ENCODE measurements at places on chromosomes 13 and 19.

DNA sequence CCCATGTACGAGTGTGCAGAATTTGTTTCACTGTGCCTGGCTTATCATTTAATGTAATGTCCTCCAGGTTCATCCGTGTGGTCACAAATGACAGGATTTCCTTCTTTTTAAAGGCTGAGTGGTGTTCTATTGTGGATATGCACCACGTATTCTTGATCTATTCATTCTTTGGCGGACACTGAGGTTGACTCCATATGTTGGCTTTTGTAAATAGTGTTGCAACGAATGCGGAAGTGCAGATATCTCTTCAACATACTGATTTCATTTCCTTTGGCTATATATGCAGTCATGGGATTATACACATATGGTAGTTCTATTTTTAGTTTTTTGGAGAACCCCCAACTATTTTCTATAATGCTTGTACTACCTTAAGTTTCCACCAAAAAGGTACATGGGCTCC lies 13.0 kb downstream of the OR7A5 start:
- DNase-seq = peak; percentile 21

- DNase-seq = no peak
These were observed 18.0 kb upstream of the CFAP97D2 start for GRCh38 chr13:114161028-114161556.

- no peak for DNase-seq
These were observed 117.8 kb downstream of the RAB20 start for GRCh38 chr13:110443622-110444225.

GRCh38 chr13:99861771-99862170 lies 109.8 kb downstream of the ZIC5 start:
- no peak for DNase-seq

DNA sequence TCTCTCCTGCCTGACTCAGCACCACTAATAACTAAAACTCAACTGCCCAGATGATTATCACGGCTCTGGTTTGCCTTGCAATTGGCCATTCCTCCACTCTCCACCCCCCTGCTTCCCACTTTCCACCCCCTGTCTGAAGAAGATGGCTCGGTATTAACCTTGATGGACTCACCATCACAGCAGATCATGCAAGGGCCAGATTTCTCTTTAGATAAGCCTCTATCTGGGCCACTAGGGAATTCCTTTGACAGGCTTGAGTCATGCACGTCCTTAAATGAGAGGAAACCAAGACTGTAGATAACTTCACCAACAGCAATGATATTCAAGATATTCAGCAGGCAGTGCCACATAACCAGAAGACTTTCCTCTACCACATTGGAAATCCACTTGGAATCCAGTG lies 131.1 kb upstream of the NBEA start:
- no peak for DNase-seq

GRCh38 chr13:45417790-45418534 lies at the start of gene SLC25A30:
Gene SLC25A30, minus strand, starts transcription at chr13:45418373. Its CDS starts 6,948 bp downstream, at chr13:45411425.
- DNase-seq = peak; percentile 97

- no peak for DNase-seq
These were observed 1.6 kb upstream of the GRTP1 start for GRCh38 chr13:113365583-113365970.

DNA sequence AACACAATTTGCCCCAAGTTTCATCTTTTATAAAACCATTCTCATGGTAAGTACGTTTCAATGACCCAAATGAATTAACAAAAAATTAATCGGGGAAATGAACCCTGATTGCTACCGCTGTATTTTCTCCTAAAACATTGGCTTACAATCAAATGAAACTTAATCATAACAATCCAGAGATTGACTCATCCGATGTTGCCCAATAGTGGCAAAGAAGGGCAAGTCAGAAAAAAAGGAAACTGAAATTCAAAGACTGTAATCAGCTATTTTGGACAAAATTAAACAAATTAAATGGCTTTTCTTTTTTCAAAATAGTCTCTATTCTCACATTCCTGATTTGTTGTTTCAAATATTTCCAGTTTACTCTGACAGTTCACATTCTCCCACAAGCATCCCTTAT lies 3.9 kb upstream of the ACOD1 start:
- peak; percentile 86 for DNase-seq

- no peak for DNase-seq
These were observed 3.7 kb upstream of the DOCK9 start for GRCh38 chr13:98981369-98982080.

DNA sequence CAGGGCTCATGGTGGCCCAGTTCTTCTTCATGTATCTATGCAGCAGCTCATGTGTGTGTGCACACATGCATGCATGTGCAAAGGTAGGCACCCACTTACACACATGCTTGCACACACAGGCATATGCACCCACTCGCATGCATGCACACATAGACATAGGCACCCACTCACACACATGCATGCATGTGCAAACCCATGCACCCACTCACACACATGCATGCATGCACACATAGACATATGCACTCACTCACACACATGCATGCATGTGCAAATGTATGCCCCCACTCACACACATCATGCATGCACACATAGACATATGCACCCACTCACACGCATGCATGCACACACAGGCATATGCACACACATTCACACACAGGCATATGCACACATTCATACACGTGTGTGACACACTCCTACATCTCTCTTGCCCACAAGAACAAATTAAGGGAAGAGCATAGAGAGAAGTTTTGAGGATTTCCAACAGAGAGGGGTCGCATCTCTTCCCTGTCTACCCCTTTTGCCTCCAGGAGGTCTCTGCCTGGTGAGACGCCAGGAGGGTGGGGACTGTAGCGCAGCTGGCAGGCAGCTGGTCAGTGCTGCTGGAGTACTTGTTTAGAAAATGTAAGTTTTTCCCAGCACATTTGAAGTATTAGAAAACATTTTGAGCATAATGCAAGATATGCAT lies 63.9 kb upstream of the ARHGEF7 start:
- DNase-seq = no peak

- no peak for DNase-seq
These were observed 2.7 kb upstream of the INAFM1 start for GRCh38 chr19:47271949-47272348.

DNA sequence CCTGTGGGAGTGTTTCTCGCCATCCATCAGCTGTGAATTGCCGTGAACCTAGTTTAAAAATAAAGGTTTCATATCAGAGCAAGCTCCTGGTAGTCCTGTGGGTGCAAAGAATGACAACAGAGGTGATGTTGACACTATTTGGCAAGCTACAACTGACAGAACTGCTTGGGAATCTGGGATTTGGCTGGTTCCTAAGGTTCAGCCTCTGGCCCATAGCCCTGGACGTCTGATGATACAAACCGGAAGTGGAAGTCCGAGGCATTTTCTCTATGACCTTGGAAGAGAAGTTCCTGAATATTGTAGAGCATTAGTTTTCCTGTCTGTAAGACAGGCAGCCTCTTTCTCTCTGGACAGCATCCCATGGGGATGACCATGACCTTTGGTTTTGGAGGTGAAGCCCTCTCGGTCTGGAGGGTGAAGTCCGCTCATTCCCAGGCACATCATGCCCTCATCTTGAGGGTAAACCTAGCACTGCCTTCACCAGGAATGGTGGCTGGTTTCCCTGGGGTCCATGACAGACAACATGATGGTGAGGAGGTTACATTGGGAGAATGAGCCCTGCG lies 29.1 kb downstream of the GATAD2A start:
- no peak for DNase-seq

DNA sequence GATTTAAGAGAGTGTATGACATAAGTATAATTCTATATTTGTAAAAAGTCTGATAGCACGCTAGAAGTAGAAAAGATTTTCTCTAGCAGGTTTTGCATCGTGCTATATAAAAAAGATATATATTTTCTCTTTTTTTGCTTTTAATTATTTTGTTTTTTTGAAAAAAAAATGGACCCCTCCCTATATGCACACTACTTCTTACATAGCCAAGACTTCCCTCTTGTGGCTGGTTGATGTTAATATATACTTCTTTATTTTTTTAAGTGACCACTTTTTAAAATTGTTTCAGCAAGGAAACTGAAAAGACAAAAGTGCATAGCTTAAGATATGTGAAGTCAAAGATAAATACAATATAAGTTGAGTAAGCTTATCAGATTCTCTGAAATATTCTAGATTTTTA lies 1202.8 kb downstream of the DIAPH3 start:
- DNase-seq = no peak

DNA sequence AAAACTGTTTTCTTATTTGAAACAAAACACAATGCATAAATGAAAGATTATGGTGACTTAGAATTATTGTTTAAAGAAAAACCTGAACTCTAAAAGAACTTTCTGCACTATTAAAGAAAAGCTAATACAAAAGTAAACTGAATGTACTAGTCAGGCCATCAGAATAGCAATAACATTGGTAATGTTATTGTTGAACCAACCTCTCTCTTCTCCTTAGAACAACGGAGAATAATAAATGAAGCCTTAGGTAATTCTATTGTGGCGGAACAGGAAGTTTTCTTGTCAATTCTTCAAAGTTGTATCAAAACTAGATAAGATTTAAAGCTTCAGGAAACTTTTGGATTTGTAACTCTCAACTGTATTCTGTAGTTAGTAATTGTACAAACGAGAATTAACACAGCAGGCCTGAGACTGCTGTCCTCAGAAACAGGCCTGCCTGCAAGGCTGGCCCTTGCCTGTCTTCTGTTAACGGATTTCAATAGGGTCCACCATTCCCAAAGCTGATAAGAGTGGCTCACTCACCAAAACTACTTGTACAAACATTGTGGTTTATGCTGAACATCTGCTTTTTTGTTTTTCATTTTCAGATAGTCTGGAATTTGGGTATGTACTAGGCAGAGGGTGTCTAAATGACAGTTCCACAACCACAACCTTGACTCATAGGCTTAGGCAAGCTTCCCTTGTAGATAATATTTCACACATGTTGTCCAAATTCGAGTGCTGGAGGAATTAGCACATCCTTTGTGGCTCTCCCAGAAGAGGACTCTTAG lies 825.8 kb downstream of the GPC5 start:
- DNase-seq = no peak

DNA sequence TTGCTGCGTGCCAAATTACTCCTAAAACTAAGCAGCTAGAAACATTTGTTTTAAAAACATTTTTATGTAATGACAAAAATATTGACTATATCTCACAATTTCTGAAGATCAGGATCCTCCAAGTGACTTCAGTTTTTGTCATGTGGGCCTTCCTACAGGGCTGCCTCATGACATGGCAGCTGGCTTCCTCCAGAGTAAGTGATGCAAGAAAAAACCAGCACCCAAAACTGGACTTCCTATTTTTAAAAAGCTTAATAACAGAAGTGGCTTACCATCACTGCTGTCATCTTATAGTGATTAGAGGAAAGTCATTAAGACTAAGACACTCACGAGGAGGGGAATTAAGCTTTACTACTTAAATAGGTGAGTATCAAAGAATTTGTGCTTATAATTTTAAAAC lies 681.7 kb downstream of the PCDH17 start:
- peak; percentile 90 for DNase-seq

- DNase-seq = no peak
These were observed 91.1 kb downstream of the RNASEH2B start for GRCh38 chr13:51000571-51001260.

DNA sequence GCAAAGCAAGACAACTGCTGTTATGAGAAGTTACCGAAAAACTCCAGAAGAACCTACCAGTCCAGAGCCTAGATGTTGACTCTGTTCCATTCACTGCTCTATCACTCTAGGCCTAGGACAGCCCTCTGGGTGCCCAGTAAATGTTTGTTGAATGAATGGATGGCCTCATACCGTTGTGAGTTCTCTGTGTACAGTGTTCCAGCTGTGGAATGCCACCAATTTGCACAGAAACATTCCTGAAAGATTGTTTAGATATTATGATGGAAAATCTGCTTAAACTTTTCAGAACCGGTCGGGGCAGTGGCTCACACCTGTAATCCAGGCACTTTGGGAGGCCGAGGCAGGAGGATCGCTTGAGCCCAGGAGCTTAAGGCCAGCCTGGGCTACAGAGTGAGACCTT lies 1.3 kb upstream of the FBL start:
- DNase-seq = no peak

DNA sequence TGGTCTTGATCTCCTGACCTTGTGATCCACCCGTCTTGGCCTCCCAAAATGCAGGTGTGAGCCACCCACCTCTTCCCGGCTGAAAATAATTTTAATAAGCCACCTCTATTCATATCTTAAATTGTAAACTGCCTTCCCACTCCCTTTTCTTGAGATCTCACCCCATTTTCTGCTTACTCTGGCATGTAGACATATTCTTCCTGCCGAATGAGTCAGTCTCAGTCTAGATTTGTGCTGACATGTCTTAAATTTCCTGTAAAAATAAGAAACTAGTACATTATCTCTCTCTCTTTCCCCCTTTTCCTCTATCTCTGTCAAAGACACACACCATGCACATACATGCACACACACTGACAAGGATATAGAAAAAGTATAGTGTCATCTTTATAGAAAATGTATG lies 60.9 kb downstream of the THSD1 start:
- DNase-seq = no peak

DNA sequence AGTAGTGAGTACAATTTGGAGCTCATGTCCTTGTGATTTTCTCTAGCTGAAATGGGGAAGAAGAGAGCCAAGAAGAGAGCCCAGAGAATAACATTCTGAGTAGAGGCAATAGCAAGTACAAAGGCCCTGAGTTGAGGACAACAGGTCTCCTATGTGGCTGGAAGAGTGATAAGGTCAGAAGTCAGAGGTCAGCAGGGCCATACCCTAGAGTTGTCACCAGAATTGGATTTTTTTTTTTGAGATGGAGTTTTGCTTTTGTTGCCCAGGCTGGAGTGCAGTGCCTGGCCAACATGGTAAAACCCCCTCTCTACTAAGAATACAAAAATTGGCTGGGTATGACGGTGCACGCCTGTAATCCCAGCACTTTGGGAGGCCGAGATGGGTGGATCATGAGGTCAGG lies 8.0 kb upstream of the TRIM28 start:
- DNase-seq = no peak

GRCh38 chr19:1290196-1290702 lies 4.6 kb downstream of the EFNA2 start:
- no peak for DNase-seq

GRCh38 chr19:7562646-7563393 lies 27.3 kb downstream of the PNPLA6 start:
- no peak for DNase-seq

DNA sequence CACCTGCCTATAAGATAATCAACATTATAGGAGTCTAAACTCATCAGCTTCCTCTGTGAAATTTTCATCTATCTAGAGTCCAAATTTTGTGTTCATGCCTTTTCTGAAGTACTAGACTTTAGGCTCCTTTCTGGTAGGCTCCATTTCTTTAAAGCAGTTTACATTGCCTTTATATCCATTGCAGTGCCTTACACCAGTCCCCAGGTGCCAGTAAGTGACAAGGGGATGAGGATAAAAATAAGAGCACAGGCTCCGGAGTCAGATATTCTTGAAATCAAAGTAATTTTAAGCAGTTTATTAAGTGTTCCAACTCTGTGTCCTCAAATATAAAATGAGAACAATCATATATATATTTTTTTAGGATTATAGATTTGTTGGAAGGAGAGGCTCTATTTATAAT lies 10.6 kb upstream of the CYSLTR2 start:
- no peak for DNase-seq

- no peak for DNase-seq
These were observed 1254.2 kb upstream of the SLC10A2 start for GRCh38 chr13:104320446-104320845.

Measured in suppressor macrophage (primary cell).